Stimulated activated CD8-positive, alpha-beta memory T cell treated with anti-CD3 and anti-CD28 coated beads, Interleukin-2, amount 100 ng/mL, for 1 hour (primary cell): ENCODE measurements at places on chromosomes 16 and 17.

- no peak for DNase-seq
These were observed 197.1 kb downstream of the HS3ST4 start for GRCh38 chr16:25888868-25889267.

DNA sequence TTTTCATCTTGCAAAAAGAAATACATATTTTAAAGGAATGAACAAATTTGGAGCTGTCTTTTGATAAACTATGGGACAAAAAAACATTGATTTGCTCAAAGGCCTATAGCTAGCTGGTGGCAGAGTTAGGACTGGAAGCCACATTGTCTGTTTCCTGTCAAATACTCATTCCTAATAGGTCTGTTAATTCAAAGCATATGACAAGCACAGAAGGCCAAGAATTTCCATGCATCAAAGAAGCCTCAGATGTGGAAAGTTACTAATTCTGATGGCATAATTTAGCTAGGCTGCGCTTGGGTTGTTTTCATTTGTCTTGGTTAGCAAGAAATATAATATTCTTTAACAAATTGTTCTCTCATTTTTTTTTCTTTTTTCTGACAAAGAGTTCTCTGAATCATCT lies 98.0 kb downstream of the CDK5R1 start:
- no peak for DNase-seq

GRCh38 chr17:43905985-43906852 lies 1.1 kb downstream of the MPP2 start:
- DNase-seq: no peak

GRCh38 chr16:9741776-9742175 lies 440.5 kb downstream of the GRIN2A start:
- DNase-seq: no peak

- DNase-seq: no peak
These were observed 40.3 kb downstream of the AP2B1 start for GRCh38 chr17:35627417-35627816.

GRCh38 chr16:78298986-78299385 lies 199.5 kb downstream of the WWOX start:
- DNase-seq: no peak

DNA sequence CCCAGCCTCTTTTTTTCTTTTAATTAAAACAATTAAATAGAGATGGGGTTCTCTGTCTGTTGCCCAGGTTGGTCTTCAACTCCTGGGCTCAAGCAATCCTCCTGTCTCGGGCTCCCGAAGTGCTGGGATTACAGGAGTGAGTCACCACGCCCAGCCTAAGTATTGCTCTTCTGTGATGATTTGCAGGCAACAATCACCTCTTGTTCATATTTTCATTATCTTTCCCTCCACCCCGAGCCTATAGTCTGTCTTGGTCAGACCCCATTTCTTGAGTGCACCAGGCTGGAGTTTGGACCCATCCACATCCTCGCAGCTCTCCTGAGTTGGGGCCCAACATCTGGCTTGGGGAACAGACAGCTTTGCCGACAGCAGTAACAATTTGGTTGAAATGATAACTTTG lies 4.3 kb upstream of the SPN start:
- DNase-seq: no peak

GRCh38 chr17:8836821-8837562 lies 30.5 kb downstream of the PIK3R6 start:
- no peak for DNase-seq

DNA sequence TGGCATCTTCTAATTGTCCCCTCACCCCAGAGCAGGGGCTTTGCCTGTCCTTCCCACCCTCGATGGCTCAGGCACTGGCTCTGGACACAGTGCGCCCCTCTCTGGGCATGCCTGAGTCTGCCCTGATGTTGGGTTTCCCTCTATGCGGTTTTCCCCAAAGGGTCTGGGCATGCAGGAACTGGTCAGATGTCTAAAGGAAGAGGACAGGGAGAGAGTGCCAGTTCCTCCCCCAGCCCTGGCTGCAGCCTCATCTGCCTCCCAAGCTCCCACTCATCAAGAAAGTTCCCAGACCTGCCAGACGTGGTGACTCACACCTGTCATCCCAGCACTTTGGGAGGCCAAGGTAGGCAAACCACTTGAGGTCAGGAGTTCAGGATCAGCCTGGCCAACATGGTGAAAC lies 41.3 kb upstream of the PABPN1L start:
- no peak for DNase-seq

DNA sequence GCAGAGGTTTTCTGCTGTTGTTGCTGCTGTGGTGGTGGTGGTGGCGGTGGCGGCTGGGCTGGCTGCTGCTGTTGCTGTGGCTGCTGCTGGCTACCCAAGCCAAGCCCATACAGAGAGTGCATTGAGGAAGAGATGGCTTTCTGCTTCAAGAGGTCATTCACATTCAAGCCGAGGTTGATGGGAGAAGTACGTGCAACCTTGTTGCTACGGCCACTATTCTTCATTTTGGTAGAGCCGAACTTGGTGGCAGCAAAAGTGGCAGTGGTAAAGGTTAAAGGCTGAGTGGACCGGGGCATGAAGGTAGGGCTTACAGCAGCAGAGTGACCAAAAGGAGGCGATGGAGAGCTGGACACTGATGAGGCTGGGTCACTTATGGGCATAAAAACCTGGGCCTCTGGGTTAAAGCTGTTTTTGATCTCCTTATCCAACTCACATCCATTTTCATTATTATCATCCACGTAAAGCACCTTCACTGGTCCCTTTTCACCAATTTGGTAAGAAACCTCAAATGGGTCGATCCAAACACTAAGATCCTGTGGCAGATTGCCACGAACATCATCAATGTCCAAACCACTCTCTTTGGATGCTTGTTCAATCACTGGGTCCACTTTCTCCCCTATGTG lies 2.8 kb downstream of the TOB1 start:
- no peak for DNase-seq

GRCh38 chr16:52731219-52731875 lies 184.4 kb upstream of the TOX3 start:
- no peak for DNase-seq

DNA sequence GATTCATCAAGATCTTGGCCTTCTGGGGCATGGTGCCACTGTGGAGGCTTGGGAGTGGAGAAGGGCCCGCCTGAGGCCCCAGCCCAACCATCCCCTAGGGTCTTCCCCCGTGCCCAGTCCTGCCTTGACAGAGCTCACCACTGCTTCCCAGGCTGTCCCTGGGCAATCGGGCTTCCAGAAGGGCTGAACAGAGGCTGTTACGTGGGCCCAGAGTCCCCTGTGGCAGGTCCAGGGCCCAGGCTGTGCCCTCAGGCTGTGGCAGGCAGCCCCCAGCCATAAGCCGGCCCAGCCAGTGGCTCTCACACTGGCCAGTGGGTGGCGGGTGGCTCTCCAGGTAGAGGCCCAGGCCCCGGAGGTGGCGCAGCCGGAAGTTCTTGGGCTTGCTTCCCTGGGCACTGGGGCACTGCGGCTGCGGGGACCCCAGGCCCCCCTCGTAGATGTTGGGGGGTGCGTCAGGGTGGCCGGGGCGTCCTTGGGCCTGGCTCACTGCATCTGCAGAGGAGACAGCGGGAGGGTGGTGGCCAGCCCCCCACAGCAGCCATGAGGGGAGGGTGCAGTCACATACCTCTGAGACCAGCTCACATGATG lies 809 bp downstream of the C16orf90 start:
- DNase-seq: no peak

GRCh38 chr16:67666032-67666551 lies 458 bp downstream of the ENKD1 start:
- no peak for DNase-seq

DNA sequence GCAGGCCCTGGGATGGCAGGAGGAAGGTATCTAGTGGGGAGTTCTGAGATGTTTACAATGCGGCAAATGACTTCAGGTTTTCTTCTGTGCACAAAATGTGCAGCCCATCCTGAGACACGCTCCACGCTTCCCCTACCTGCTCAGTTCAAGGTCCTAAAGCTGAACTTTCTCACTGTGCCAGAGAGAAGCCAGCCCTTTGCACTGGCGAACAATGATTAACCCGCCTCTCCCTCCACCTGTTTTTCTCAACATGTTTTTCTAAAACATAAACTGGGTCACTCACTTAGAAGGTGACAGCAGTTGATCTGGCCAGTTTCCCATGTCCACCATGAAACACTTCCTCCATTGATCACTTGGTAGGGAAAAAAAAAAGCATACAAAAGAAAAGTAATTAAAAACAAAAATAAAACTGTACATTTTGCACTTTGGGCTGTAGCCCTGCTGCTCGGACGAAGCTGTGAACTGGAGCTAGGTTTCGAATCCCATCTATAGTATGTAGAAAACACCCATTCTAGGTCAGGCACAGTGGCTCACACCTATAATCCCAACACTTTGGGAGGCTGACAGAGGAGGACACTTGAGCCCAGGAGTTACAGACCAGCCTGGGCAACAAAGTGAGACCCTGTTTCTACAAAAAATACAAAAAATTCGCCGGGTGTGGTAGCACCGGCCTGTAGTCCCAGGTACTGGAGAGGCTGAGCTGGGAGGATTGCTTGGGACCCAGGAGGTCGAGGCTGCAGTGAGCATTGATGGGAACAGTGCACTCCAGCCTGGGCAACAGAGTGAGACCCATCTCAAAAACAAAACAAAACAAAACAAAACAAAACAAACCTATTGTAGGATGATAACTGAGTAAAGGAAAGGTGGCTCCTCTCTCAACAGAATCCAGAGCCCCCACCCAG lies 6.1 kb upstream of the G6PC1 start:
- DNase-seq: no peak

DNA sequence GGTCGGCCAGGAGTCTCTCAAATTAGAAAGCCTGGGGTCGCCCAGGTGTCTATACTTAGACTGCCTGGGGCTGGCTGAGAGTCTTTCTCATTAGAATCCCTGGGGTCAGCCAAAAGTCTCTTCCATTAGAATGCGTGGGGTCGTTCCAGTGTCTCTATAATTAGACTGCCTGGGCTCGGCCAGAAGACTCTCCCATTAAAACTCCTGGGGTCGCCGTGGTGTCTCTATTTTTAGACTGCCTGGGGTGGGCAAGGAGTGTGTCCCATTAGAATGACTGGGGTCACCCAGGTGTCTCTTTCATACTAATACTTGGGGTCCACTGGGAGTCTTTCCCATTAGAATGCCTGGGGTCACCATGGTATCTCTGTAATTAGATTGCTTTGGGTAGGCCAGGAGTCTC lies 2227.7 kb downstream of the TP53TG3F start:
- DNase-seq: no peak

DNA sequence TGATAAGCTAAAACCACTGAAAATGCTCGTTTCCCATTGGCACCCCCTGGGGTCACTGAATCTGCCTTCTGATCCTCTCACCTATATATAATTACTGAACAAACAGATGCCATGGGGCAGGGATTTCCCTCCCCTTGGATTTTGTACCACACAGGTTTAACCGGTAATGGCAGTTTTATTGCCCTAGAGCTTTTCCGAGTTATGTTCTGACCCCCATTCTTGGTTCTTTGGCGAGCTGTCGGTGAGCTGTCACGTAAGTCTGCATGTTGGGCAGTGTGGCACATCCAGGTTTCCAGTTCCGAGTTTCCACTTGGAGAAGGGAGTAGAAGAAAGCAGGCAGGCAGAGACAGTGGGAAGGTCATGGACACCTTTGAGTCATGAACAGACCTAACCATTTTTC lies 7.1 kb downstream of the TMEM97 start:
- no peak for DNase-seq

GRCh38 chr17:17141279-17141678 lies 64.9 kb downstream of the PLD6 start:
- DNase-seq: no peak
